ENCODE measurements at places on chromosomes 2 and 18.

DNA sequence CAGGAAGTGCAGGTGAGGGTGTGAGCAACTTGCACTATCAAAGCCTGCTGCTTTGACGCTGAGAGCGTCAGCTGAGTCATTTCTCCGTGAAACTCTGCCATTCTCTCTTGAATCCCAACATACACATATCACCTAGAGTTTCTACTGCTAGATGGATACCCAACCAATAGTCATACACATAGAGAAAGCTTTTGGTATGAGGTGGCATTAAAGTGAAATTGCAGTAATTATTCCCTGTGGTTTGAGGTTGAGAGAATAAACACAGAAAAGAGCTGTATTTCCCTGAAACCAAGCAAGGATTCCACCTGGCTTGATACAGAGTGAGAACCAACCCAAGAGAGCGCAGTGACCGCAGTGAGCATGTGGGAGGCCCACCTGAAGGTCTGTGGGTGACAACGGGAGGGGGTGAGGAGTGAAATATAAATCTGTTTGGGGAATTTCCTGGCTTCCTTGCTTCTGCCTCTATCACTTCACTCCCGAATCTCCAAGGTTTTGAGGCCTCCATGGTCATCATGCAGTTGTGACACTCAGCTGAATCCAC, 28.8 kb upstream of the TMEM18 start:
- no peak for DNase-seq

DNA sequence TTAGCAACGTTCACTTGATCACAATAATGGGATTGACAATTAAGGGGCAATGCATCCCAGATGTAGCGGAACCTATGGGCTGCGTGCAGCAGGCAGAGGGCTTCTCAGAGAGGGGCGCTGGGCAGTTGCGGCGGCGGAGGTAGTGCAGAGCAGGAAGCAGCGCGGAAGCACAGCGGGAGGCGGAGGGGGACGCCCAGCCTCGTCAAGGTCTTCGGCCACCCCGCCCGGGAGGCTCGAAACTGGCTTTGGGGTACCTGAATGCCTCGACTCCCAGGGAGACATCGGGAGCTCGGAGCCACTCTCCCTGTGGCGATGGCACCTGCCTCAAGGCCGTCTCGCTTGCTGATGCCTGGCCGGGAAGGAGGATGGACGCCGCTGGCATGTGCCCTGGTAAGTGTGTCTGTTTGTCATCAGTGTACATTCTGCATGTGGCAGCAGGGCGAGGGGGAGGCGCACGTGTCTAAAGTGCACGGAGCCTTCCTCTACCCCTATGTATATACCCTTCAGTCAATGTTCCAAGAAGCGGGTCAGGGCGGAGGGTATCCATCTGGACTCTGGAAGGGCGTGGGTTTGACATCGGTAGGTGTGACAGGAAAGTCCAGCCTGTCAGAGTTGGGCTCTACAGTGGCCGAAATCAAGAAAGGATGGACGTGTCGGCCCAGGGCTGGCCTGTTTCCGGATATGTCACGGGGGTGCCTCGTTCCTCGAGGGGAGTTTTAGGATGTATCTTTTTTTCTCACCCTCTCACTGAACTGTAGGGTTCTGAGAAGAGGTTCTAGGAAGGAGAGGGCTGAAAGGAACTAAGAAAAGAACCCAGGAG, 7.5 kb upstream of the SP9 start:
- no peak for DNase-seq

DNA sequence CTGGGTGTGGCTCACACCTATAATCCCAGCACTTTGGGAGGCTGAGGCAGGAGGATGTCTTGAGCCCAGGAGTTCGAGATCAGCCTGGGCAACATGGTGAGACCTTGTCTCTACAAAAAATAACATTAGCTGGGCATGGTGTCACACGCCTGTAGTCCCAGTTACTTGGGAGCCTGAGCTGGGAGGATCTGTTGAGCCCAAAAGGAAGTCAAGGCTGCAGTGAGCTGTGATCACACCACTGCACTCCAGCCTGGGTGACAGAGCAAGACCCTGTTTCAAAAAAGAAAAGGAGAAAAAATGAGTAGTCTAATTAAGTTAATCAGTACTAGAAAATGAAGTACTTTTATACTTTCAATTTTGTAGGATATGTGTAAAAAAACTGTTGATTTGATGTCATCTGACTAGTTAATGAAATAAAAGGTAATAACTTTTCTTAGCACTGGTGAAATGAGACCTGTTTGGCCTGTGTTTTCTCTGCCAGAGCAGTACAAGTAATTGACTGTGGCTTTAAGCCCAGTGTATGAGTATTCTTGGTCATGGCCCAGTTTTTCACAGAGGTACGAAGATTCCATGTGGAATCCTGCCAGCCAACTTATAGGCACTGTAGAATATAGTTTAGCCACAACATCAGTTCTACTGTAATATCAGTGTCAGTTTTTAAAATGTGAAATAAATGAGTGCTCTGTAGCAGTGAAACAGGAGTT, 35.8 kb downstream of the MFSD6 start:
- no peak for DNase-seq

- no peak for DNase-seq
Measured at GRCh38 chr2:144707736-144708326, 187.9 kb upstream of the ZEB2 start.

- DNase-seq, result no peak
Measured at GRCh38 chr2:43326101-43326825, 99.9 kb upstream of the ZFP36L2 start.

DNA sequence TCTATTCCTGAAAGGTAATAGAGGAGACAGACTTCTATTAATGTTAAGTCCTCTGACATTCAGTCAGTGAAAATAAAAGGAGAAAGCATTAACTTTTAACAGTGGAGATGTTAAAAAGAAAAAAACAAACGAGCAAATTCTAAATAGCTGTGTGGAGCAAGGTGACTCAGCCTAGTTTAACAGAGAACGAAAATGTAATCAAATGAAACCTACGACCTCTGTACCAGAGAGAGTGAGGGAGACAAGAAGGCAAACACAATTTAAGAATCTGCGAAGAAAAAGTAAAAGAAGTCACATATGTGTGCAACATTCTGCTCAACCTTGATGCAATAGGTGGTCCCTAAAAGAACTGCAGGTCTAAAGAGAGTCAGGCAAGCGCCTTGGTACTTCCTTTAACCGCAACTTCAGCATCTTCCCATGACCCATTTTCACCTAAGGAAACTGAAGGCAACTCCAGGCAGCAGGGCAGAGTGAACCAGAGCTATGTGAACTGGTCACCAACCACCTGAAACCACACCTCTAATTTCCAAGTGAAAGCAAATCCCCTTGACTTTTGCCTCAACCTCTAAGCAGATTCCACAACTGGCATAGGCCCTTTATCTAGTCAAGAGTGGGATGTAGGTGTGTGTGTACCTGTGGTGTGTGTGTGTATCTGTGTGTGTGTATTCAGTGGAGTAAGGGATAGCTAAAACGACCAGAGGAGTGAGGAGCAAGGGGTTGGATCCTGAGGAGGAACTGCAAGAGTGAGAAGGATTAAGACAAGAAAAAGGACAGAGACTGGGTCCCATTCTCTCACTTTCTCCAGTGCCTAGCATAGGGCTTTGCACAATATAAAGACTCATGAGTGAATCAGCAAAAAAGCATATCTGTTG, 43.0 kb downstream of the FIGN start:
- no peak for DNase-seq

Data from activated CD8-positive, alpha-beta memory T cell treated with anti-CD3 and anti-CD28 coated beads for 4 hours (primary cell).